Head of caudate nucleus (tissue), 42 donors: ENCODE measurements at places on chromosomes 5 and 9.

GRCh38 chr9:20562051-20562450 is 60.2 kb downstream of the MLLT3 start:
- no peak for DNase-seq

- DNase-seq: peak; percentile 31
These were observed 724 bp downstream of the TCERG1 start for GRCh38 chr5:146447734-146448380.

GRCh38 chr5:107372723-107373450 is 297.9 kb downstream of the EFNA5 start:
- no peak for DNase-seq

GRCh38 chr5:79181419-79182022 is 54.4 kb upstream of the JMY start:
- DNase-seq: no peak

DNA sequence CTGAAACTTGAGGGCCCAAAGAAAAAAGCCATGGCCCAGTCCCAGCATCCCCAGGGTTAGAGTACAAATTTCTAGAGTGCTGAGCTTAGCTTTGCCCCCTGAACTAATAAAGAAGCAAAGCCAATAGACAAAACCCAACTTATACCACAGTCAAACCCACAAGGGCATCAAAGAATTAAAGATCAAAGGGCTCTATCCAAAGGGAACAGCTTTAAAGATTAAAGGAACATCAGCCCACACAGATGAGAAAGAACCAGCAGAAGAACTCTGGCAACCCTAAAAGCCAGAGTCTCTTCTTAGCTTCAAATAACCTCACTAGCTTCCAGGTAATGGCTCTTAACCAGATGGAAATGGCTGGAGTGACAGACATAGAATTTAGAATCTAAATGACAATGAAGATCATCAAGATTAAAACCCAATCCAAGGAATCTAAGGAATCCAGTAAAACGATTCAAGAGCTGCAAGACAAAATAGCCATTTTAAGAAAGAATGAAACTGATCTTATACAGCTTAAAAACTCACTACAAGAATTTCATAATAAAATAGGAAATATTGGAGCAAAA is 93.9 kb downstream of the YIPF5 start:
- no peak for DNase-seq

DNA sequence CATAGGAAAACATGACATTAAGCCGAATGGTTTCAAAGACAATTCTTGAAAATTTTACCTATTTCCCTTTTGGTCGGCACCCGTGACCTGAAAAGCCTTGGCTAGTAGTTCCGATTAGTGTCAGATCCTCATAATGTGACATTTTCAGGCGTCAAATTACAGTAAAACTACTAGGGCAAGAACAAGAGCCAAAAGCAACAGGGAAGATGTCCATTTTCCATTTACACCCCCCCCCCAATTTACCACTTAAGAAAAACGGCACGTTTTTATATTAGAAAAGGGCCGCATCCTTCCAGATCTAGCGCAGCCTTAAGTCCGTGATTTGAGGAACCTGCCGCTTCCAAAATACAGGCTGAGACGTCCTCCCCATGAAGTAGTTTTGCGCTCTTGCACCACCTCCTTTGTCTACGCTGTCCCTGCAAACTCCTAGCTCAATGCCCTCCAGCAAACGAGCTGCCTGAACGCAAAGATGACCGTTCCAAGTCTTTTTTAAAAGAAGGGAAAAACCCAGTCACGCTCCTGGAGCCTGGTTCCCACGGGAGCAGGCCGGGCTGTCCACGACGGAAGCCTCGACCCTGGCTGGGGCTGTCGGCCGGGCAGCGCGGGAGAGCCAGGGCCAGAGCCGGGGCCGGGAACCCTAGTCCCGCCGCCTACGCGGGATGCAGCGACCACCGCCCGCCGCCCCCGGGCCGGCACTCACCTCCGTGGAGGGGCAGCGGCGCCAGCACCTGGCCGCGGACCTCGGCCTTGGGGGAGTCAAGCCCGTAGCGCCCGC is 616 bp downstream of the RNF130 start:
- peak; percentile 48 for DNase-seq

- DNase-seq: no peak
These were observed 17.4 kb upstream of the ZCCHC9 start for GRCh38 chr5:81283976-81284375.

- DNase-seq: peak; percentile 28
These were observed 950 bp downstream of the RGMB start for GRCh38 chr5:98774192-98775033.

- DNase-seq: no peak
These were observed 11.6 kb downstream of the SEPTIN8 start for GRCh38 chr5:132765311-132766019.

DNA sequence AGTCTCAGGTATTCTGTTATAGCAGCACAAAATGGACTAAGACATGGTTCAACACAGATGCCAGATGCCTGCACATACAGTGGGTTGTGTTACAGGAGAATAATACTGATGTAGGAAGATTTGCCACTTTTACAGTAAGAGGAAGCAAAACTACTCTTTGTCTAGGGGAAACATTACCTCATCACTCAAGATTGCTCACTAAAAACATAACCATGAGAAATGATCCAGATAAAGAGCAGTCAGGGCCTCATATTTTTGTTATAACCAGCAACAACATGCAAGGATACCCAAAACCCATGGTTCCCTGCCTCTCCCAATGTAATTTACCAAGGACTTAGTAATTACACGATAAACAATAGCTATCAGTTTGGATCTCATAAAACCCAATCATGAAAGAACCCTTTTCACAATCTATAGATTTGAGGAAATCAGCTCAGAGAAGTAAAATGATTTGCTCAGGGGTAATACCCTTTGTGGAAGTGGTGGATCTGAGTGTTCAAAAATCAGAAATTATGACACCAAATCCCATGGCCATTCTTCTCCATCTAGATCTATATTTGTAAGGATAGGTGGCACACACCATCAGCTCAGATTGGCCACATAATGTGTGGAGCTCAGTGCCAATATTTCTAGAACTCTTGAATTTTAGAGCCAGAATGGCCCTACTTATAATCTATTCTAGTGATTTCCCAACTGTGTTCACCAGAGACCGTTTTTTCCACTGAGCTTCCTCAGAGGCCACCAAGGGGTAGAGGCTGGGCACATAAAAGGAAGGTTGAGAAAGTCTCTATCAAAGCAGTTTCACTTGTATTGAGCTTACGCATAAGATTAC is 27.8 kb downstream of the DPYSL3 start:
- DNase-seq: no peak

GRCh38 chr9:112180387-112180881 is 5.3 kb upstream of the SUSD1 start:
- no peak for DNase-seq

- DNase-seq: no peak
These were observed 23.4 kb downstream of the PTCH1 start for GRCh38 chr9:95493402-95493801.

- DNase-seq: no peak
These were observed 488.4 kb downstream of the SEMA5A start for GRCh38 chr5:9057406-9058000.

DNA sequence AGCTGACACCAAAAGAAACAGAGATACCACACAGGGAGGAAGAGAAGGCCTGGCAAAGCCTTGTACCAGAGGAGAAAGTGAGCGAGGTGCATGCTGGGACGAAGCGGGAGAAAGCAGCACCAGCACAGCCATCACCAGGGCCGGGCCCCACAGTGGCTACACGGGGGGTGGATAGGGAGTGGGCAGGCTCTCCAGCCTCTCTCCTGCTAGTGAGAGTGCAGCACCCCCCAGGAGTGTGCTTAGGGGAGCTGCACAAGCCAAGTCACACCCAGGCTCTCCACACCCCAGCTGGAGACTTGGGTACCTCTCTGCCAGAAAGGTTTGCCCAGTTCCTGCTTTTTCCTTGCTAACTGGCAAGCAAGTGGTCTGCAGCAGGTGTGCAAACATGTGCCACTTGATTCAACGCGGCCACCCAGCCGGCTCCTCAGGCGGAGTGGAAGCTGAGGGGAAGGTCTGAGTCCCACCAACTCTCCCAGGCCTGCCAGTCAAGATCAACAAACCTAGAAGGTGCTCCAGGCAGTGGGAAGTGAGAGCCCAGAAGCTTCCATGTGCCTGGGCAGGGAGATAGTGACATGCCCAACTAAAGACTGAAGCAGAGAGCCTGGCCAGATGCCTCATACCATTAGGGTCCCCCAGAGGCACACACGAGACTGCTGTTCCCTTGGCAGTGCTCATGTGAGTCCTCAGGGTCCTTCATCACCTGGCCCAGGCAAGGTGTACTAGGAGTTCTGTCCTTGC is 39.9 kb downstream of the BICD2 start:
- DNase-seq: no peak

GRCh38 chr5:90873033-90873517 is 314.5 kb downstream of the ADGRV1 start:
- DNase-seq: no peak

DNA sequence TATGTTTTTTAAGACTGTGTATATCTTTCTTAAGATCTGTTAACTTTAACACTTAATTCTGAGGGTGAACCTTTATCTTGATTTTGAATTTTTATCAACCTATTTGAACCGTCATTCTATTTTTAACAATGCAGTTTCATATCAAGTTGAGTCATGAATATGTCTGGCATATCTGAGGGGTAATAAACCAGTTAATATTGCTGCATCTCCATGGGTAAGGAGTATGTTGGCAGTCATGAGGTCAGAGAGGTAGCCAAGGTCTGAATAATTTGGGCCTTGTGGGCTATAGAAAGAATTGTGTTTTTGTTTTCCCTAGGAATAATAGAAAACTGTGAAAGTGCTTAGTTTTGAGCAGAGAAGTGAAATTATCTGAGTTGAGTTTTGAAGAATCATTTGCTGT is 419.0 kb downstream of the PLK2 start:
- no peak for DNase-seq

GRCh38 chr5:68778484-68778883 is 315.3 kb upstream of the SLC30A5 start:
- DNase-seq: no peak

DNA sequence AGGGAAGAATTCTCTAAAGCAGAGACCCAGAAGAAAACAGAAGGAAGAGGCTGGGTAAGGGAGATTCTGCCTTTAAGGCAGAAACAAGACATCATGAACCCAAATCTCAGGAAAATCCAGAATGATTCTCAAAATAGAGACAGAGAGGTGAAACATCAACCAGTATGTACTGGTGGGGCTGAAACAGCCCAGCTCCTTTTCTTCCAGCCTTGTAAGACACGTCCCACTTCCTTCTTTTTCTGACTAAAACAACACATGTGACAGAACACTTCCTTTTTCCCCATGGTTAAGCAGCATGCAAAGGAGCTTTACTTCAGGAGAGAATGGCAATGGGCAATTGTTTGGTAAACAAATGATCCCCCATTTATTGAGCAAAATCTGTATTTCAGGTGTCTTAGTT is 230.8 kb upstream of the NR4A3 start:
- DNase-seq: no peak

GRCh38 chr5:67896930-67897313 is 318.6 kb upstream of the PIK3R1 start:
- DNase-seq: no peak

DNA sequence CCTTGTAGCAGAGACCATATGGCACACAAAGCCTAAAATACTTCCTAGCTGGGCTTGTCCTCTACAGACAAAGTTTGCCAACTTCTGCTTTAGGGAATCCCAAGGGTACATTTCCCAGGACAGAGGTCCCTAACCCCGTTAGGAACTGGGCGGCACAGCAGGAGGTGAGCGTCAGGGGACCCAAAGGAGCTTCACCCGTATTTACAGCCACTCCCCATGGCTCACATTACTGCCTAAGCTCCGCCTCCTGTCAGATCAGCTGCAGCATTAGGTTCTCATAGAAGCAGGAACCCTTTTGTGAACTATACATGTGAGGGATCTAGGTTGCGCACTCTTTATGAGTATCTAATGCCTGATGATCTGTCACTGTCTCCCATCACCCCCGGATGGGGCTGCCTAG is 88.5 kb upstream of the TRPM3 start:
- DNase-seq: no peak

DNA sequence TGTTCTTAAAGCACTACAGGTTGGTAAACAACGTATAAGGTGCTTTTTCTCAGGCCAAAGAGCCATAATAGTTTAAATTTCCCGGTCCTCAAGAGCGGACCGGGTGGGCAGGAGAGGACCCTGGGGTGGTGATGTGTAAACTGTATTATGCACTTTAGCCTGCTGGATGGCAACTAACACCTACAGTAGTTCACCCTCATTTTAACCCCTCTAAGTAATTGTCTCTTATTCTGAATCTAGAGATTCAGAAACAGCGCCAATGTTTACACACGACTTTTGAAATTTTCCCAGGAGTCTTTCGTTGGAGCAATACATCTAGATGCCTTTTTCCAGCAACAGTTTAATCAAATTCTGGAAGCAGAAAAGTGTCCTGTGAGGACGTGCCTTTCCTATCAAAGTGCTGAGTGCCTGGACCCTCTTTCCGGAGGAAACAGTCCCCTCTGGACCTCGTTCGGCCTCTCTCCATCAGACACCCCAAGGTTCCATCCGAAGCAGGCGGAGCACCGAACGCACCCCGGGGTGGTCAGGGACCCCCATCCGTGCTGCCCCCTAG is 676 bp upstream of the OCLN start:
- DNase-seq: no peak
